AG08395 (cell line): ENCODE measurements at places on chromosomes 1 and 21.

DNA sequence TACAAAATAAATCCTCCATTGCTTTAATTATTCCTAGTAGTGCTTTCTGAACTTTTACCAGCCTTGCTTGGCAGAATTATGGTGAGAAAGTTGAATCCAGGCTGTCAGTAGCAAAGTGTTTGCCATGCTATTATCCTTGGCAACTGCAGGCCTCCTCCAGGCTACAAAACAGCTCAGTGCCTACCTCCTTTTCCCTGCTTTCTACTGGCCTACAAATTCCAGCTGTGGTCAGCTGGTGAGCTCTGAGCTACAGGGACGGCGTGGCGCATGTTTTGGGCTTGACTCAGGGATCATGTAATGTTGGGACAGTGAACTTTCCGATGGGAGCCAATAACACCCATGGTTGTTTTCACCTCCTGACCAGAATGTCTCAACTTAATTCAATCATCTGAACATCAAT, 456.1 kb upstream of the ADAMTS5 start:
- peak; percentile 86 for DNase-seq

- DNase-seq, result no peak
Observed at GRCh38 chr1:172238965-172239364, 181.5 kb upstream of the C1orf105 start.

DNA sequence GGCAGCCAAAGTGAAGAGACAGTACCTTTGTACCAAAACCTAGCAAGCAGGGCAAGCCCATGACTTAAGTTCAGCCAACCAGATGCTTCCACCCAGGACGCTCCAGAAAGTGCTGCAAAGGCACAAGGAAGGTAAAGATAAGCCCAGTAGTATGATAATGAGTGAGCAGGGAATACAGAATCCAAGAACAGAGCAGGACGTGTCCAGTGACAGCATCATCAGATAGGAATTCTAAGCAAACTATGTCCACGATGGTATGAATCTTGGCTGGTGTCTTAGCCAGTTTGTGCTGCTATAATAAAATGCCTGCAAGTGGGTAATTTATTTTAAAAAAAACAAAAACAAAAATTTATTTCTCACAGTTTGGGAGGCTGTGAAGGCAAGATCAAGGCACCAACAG, 13.6 kb downstream of the GJA4 start:
- DNase-seq, result peak; percentile 78

DNA sequence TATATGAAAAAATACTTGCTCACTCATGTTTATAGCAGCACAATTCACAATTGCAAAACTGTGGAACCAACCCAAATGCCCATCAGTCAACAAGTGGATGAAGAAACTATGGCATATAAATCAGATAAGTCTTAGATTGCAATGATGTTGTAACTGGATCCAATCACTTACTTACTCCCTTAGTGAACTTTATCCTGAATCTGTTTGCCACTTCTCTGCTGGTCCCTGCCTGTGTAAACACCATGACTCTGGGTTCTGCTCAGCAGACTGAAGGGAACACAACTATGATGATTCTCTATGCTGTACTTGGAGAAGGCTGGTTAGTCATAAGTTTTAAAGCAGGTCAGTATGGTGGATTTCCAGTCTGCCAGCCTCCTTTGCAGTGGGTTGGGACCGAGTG, 391.2 kb downstream of the RWDD3 start:
- DNase-seq, result no peak

- no peak for DNase-seq
Observed at GRCh38 chr1:27150641-27151040, 4.3 kb downstream of the SLC9A1 start.

- DNase-seq, result no peak
Observed at GRCh38 chr1:37042506-37042905, 8.2 kb upstream of the GRIK3 start.

- DNase-seq, result peak; percentile 56
Observed at GRCh38 chr1:209513226-209513625, 70.3 kb upstream of the CAMK1G start.

DNA sequence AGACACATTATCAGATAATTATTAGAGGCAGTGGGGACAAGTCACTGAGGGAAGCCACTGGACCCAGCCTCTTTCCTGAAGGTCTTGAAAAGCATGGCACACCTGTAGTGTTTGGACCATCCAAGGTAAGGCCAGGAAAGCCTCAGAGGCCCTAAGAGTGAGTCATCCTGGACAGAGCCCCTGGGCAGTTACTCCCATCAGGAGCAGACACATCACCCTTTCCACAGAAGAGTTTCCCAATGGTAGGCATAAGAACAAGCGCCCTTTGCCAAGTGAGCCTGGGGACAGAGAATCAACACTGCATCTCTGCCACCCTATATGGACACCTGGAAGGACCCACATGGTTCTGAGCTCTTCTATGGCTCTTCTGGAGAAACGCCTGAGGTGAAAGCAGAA, 136.0 kb downstream of the PLXNA2 start:
- no peak for DNase-seq

DNA sequence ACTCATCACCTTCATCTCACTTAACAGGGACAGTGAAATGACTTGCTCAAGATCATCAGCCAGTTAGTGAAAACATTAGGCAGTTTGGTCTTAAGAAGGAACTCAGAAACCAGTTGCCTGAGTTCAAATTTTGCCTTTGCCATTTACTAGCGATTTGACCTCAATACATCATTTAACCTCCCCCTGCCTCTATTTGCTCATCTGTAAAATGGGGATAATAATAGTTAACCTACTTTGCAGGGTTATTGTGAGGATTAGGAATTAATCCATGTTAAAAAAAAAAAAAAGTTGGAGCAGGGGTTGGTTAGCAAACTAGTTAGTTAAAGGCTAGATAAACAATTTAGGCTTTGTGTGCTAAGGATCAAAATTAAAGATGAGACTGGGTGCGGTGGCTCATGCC, 10.6 kb upstream of the TACSTD2 start:
- DNase-seq, result no peak

DNA sequence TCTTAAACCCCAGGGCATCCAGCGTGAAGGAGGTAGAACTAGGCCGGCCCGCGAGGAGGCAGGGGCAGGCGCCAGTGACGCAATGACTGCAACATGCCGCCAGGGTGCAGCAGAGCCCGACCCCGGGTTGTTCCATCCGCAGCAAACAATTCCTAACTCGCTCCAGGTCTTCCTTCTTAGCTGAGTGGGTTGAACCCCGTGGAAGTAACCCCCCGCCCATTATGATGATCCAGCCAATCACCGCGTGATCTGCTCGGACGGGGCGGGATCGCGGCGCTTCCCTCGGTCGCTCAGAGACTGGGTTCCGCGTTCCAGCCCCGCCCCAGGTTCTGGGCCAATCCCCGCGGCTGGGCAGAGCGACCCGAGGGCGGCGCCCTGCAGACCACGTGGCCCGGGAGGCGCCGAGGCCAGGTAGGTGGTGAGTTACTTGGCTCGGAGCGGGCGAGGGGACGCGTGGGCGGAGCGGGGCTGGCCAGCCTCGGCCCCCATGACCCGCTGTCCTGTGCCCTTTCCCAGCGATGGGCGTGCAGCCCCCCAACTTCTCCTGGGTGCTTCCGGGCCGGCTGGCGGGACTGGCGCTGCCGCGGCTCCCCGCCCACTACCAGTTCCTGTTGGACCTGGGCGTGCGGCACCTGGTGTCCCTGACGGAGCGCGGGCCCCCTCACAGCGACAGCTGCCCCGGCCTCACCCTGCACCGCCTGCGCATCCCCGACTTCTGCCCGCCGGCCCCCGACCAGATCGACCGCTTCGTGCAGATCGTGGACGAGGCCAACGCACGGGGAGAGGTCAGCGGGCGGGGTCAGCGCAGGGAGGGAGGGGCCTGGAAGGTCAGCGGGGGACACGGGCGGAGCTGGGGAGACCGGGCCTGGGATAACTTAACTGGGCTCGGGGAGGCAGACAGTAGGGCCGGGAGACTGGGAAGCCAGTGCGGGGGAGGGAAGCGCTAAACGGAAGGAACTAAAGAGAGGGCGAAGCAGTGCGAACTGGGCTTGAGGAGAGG, at the start of gene DUSP23:
Gene DUSP23, plus strand, starts transcription at position 380 of the 1,000 bp plus-strand sequence. Its CDS starts 139 bp downstream, at position 519.
- peak; percentile 99 for DNase-seq

DNA sequence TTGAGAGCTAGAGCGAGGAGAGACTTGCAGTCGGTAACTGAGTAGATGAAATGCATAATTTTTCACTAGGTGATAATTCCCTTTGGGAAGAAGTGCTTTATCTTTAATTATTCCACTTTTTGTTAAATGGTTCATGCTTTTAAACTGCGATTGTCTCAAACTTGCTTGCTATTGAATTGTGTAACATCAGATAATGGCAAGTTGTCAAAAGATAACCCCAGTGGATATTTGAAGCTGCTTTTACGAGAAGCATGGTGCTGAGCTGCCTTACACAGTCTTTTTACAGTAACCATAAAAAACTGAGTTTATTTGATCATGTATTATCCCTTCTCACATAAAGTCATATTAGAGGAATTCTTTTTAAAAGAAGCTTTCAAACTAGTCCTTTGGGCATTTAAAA, 30.2 kb downstream of the TMEM50B start:
- DNase-seq, result no peak

- no peak for DNase-seq
Observed at GRCh38 chr1:29804181-29804899, 568.0 kb downstream of the PTPRU start.

- DNase-seq, result no peak
Observed at GRCh38 chr1:174666248-174666647, 218.5 kb downstream of the GPR52 start.

DNA sequence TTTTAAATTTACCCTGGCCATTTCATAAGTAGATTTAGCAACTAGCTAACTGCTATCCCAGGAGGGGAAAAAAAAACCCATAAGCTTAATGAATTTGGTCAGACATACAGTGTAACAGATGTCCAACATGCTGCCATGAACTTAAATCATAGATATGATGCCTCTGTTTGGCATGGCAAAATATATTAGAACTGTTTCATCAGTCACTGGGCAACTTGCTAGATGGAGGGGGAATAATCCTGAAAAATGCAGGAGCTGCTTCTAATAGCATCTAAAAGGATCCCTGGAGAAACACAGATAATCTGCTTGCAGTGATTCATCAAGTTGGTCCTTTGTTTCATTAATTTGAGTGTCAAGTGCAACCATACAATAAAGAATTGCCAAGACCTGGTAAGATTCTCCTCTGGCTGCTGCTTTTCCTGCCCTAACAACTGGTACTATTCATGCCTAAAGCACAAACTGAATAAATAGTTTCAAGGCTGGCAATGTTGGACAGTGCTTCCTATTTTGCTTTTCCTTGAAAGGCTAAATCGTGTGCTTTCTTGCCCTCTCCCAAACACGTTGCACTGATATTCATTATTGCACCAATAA, 1.5 kb upstream of the ST6GALNAC5 start:
- DNase-seq, result no peak

- DNase-seq, result no peak
Observed at GRCh38 chr1:3248155-3249141, 179.4 kb downstream of the PRDM16 start.

DNA sequence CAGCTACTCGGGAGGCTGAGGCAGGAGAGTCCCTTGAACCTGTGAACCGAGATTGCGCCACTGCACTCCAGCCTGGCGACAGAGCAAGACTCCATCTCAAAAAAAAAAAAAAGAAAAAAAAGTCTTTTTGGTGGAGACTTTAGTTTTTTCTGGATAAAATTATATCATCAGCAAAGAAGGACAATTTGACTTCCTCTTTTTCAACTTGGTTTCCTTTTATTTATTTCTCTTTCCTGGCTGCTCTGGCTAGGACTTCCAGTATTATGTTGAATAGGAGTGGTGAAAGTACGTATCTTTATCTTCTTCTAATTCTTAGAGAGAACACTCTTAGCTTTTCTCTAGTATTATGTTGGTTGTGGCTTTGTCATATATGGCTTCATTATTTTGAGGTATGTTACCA, 130.8 kb downstream of the PCBP3 start:
- DNase-seq, result no peak

DNA sequence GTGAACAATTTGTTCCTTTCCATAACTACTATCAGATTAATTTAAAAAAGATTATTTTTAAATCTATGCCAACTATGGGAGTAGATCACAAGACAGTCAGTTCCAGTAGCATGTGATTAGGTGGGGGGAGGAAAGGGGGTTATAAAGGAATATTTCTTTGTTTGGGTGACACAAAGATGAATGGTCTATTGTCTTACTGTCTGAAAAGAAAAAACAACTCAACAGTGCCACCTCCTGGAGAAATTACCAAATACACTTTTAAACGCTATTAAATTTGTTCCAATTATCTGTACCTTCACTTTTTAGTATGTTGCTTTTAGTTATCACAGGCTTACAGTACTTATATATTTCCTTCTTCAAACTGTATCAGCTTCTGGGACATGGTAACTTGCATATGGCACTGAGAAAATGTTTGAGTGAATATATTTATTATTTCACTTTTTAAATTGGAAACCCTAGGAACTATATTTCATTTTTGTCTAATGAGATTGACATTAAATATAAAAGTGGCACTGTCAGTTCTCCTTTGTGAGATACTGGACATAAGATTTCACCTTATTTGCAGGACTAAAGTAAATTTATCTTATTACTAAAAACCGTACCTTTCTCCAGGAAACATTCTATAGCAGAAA, 1.7 kb upstream of the SORT1 start:
- peak; percentile 55 for DNase-seq

DNA sequence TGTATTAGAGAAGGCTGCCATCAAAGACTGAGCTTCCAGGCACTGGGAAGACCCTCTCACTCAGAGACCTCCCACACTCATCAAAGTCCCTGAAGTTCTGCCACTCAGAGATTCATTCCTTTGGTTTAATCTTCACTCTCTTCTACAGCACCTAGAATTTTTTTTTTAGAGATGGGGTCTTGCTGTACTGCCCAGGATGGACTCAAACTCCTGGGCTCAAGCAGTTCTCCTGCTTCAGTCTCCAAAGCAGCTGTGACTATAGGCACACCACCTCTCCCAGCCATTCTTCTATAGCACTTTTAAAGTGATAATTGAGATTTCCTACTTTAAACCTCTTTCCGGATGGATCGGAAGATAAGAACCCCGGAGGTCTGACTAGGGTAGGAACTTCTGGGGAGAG, 3.7 kb upstream of the HP1BP3 start:
- no peak for DNase-seq

DNA sequence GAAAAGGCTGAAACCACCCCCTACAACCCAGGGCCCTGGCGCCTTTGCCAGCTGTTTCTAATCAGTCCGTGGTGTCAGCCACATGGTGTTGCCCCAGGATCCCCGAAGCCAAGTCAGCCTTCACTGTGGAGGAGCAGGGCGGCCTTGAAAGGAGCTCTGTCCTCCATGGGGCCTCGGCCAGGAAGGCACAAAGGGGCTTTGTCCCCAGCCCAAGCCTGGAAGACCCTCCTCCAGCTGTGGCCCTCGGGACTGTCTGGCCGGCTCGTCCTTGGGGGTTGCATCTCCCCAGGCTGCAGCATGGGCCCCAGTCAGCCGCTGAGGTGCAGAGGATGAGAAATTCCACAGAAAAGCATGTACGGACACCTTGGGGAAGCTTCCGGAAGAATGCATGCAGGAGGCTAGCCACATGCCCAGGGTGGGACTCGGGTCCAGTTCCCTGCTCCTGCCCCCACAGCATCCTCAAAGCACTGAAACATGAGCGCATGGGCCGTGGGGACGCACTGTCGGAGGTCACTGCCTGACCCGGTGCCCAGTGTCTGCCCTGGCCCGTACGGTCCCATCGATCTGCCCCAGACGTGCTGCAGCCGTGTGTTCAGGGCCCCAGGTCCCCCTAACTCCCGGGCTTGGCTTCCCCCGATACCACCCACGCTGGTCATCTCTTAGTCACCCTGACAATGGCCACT, 38.6 kb upstream of the POFUT2 start:
- peak; percentile 77 for DNase-seq
